Activated CD4-positive, alpha-beta T cell treated with anti-CD3 and anti-CD28 coated beads, Interleukin-2, amount 50 U/mL, for 24 hours (primary cell): ENCODE measurements at places on chromosomes 2 and 18.

GRCh38 chr2:28153851-28154250 lies 238.8 kb upstream of the FOSL2 start:
- no peak for DNase-seq

- DNase-seq, result no peak
Measured at GRCh38 chr18:12836551-12836950, 47.5 kb downstream of the PTPN2 start.

DNA sequence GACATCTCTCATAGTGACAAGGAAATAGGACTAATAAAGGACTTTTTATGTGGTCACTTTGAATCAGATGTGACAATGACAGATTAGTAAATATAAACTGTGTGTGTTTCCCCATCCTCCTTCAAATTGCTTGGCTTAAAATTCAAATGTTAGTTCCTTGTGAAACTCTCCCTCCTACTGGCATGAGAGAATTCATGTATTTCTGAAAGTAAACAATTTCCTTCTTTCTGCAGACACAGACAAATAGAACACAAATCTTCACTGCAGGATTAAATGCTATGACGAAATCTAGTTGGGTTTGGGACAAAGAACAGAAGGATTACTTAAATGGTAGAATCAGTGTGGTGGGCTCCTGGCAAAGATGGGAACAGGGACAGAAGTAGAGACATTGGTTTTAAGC lies 328.7 kb upstream of the FAM98A start:
- no peak for DNase-seq

DNA sequence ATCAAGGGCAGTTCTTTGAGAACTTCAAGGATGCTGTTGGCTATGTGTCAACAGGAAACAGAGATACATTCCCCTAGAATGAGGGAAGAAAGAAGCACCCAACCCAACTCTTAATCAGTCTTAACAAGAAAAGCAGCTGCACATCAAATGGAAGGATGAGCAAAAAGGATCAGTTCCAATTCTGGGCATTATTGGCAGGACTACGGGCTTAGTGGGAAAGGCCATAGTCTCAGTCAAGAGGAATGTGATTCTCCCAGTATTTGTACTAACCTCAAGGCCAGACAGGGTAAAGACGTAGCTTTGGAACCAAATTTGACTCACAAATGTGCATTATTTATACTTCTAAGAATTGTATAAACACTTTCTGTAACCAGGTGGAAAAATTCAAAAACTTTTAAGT lies 18.2 kb downstream of the BMP10 start:
- DNase-seq, result no peak

GRCh38 chr2:181170256-181170655 lies 189.9 kb downstream of the UBE2E3 start:
- DNase-seq, result no peak

GRCh38 chr2:215784371-215784783 lies 229.0 kb downstream of the MREG start:
- DNase-seq, result no peak

GRCh38 chr18:73848656-73849055 lies 299.0 kb downstream of the FBXO15 start:
- DNase-seq, result no peak

- DNase-seq, result no peak
Measured at GRCh38 chr2:163198007-163198406, 359.4 kb upstream of the KCNH7 start.

- no peak for DNase-seq
Measured at GRCh38 chr2:127516041-127516762, 10.1 kb downstream of the IWS1 start.

DNA sequence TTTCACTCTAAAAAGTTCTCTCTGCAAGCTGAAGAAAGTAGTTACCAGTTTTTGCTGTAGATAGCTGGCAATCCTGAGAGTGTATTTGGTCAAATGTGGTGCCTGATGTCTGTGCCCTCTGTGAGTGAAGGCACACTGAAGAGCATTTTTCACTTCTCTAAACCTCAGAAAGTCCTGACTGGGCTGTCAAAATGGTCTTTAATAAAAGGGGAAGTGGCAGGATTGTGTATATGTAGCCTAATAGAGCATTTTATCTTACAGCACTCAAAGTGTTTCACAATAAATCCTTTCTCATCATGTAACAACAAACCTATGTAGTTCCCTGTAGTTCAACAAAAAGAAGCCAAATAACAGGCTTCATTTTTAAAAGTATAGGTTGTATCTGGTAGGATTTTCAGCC lies 1552.3 kb upstream of the SLC39A10 start:
- no peak for DNase-seq

DNA sequence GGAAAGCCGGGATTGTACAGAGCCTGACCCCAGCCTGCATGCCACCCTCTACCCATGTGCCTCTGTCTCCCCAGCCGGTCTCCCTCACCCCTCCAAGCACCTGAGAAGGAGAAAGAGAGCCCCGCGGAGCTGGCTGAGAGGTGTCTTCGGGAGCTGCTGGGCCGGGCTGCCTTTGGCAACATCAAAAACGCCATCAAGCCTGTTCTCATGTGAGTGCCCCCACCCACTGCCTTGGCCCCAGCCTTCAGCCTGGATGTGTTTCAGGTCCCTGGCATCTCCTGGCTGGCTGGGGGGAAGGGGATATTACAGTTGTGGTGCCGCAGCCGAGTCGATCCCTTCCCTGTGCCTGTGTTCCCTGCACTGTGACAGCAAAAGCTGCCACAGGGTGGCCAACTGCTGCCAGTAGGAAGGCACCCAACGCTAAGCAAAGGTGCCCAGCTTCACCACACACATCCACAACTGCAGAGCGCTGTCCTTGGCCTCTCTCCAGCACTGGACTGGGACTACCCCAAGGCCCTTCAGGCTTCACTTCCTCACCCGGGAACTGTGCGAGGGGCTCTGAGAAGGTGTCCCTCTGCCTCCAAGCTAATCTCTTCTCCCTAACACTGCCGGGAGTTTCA lies 38.4 kb downstream of the POMC start:
- DNase-seq, result no peak

- DNase-seq, result no peak
Measured at GRCh38 chr18:45381282-45381681, 234.0 kb upstream of the SLC14A2 start.

DNA sequence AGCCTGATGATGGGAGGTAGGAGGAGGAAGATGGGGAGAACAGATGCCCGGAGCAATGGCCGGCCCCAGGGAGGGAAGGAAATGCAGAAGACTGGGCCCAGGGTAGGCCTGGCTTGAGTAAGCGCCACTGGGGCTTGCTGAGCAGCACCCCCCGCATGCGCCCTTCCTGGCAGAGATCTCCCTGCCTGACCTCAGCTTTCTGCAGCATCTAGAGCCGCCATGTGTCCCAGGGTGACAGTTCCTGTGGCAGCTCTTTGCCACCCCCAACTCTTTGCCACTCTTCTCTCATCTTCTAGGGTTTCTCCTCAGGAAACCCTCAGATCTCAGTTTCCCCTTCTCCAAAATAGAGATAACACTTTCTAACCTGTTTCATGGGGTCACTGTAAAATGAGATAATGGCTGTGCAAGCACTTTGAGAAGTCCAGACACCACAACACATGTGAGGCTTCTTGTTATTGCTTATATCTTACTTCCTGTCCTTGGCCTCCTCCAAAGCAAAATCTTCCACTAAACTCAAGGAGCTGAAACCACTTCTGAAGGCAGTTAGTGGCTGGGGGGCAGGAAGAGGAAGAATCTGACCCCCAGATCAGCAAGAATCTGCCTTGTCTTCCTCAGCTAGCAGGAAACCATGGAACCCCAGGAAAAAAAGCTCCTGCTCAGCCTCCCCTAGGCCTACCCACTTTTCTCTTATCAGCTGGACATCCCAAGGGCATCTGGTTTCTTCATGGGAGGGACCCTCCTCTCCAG lies 64.9 kb downstream of the EPAS1 start:
- DNase-seq, result no peak

DNA sequence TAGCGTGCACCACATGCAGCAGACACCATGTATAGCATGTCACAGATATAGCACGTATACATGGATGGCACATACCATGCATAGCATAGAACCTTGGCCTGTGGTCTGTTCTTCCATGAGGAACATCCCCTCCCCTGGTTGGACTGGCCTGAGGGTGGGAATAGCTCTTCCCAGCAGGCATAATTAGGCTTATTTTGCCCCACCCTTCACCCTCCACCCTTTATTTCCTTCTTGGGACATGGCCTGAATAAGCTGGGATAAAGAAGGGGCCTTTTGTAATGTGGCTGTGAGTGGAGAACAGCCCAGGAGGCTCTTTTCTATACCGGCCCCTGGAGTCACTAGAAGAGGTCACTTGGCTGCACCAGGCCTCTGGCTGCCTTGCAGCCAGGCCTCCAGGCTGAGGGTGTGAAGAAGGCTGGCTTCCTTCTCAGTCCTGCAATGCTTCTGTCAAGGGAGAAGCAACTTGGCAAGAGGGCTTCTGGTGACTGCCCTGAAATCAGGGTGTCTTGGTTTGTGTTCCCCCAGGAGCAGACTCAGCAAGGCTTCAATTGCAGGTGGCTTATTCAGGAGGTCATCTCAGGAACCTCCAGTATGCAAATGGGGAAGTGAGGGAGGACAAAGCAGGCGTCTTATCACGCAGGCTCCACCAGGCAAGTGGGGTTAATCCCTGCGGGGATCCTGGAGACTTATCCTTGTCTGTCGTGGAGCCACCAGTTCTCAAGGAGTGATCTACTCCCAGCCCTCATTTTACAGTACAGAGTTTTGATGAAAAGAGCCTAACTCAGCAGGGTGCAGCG lies 68.2 kb downstream of the HS6ST1 start:
- DNase-seq, result no peak

- no peak for DNase-seq
Measured at GRCh38 chr2:67833632-67834031, 229.2 kb downstream of the C1D start.

DNA sequence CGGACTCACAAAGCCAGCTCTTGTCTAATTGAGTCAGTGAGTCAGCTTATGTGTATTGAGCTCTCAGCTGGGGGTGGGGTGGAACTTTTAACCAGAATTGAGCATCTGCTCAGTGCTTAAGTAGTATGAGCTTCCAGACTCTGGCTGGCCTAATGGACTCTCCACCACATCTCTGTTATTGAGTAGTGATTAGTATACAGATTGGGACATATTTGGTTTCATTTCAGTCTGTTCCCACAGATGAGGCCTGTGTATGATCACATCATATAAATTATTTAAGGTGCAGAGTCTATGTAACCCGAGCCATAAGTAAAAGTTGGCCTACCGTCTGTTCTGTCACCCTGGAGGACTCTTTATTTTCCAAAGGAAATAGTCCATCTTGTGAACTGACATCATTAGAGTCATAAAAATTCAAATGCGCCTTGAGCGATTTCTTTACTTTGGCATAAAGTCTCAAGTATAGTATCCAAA lies 152.1 kb downstream of the THSD7B start:
- DNase-seq, result no peak

DNA sequence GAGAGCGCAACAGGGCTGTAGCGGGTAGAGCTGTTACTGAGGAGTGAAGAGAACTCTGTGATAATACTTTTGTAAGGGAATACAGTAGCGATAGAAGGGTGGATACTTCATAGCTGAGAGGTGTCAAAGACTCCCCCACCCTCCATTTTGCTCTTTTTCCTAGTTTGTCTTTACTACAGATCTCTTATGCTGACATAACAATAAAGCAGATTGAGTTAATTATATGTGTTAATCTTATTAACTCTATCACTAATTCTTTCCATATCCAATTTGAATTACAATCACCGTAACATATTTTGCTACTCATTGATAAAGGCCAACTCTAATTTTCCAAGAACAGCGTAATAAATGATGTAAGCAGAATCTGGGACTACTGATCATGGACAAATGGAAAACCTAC lies 57.1 kb downstream of the UGP2 start:
- DNase-seq, result no peak

DNA sequence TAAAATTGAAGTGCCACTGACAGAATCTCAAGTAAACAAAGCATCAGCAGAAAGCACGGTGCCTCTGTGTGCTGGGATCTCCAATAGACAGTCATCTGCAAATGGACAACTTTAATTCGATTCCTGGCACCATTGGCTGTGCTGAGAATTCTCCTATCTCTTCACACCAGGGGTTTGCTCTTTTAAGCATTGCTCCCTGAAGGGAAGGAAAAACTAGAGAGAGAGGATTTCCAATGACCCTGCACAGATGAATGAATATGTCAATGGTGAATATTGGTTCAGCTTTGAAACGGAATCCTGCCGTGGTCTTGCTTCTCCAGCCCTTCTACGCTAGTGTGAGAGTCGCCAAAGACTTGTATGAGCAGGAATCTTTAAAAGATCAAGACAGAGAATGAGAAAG lies 97.9 kb downstream of the FIGN start:
- no peak for DNase-seq

DNA sequence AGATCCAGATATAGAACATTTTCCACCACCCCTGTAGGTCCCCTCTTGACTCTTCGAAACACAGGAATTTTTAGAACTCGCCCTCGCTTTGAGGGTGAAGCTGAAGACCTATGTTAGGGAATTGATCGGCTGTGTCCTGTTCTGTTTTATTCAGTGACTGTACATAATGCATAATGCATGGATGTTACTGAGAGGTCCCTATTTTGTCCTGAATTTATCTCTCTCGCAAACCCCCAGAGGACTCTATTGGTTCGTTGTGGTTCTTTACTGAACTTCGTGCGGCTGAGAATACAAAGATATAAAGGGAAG lies 431 bp upstream of the EIF5B start:
- DNase-seq, result no peak

GRCh38 chr2:238263204-238264071 lies 23.6 kb upstream of the HES6 start:
- DNase-seq, result peak; percentile 47

- no peak for DNase-seq
Measured at GRCh38 chr18:26091047-26091630, 726 bp upstream of the SS18 start.

DNA sequence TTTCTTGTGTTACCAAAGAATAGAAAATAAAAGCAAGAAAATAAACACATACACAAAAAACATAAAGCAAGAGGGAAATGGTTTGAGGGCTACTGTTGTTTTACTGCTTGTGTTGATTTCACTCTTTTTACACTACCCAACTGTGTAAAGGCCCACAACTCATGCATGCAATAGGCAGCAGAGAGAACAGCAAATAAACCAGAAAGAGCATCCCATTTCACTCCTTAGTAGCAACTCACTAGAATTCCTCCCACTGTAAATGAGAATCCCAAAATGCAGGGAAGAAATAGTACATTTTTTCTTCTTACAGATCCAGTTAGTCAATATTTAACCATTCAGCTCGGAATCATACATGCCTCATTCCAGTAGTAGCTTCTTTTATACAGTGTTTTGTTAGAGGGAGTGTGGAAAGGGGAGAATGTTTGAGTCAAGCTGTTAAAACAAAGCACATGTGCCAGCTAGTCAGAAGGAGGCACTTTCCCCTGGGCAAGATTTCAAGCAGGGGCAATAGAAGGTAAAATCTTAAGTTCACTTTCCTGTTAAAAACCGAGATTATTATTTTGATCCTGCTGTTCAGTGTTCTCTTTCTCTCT lies 147.2 kb upstream of the FAM98A start:
- no peak for DNase-seq

GRCh38 chr2:8574196-8575037 lies 107.4 kb upstream of the ID2 start:
- DNase-seq, result no peak

DNA sequence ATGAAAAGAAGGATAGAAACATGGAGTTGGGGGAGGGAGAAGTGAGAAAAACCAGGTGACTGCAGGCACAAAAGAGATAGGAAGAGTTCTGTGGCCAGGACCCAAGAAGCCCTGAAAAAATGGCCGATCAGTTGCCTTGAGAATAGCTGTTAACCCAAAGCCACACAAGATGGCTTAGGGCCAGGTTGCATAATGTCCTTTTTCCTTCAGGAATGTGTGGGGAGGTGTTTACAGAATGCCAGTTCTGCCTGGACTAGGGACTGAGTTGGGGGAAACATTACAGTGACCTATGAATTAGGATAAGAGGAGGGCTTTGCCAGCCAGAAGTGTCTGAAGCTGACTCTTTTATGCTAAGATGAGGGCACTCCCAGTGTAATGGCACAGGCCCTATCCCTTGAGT lies 17.1 kb downstream of the FAM110C start:
- DNase-seq, result no peak

GRCh38 chr2:203396667-203397066 lies 68.5 kb downstream of the ABI2 start:
- no peak for DNase-seq
